ENCODE measurements at places on chromosomes 16 and 17.
A peak's percentile ranks its signal among the peaks of the same experiment; 100 is the strongest.

DNA sequence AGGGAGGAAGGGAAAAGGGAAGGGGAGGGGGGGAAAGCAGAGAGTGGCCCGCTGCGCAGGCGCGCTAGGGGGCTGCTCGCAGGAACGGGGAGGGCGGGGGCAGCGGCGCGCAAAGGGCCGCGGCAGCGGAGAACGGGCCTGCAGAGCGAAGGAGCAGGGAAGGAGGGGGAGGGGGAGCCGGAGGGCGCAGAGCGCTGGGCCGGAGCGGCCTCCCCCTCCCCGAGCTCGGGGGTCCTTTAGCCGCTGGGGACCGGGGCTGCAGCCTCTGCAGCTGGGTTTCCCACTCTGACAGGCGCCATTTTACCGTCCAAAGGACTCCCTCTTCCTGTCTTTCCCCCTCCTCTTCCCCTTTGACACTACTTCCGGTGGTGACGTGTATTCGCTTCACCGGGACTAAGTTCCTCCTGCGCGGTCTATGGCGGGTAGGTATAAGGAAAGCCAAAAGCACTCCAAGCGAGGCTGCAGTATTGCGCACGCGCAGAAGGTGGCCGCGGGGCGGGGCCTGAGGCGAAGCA lies at the start of gene CTDNEP1:
CTDNEP1 (minus strand) TSS at position 74 of the 515 bp plus-strand sequence. CDS start 438 bp downstream, outside the sequence.
- DNase-seq = peak; percentile 99

- DNase-seq = peak; percentile 73
Observed at GRCh38 chr17:1648173-1648962, 1.3 kb downstream of the RILP start.

DNA sequence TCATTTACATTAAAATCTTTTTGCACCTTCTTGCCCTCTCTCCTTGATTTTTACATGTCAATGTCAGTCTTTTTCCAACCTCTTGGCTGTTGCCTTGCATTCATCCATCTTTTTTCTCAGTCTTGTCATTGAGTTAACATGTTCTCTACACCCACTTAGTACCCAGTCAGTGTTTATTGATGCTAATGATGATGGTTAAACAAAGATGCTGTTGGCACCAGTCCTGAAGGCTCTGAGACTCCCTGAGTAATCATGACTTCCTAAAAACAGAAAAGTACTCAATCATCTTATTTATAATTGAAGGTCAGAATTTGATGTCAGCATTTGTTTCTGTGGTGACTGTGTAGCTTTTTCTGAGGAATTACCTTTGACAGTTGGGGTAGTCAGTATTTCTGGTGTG lies 104.5 kb downstream of the NLK start:
- no peak for DNase-seq

GRCh38 chr16:49809062-49809461 lies 46.9 kb downstream of the ZNF423 start:
- DNase-seq = no peak

GRCh38 chr17:80337195-80337895 lies 76.7 kb downstream of the RNF213 start:
- no peak for DNase-seq

DNA sequence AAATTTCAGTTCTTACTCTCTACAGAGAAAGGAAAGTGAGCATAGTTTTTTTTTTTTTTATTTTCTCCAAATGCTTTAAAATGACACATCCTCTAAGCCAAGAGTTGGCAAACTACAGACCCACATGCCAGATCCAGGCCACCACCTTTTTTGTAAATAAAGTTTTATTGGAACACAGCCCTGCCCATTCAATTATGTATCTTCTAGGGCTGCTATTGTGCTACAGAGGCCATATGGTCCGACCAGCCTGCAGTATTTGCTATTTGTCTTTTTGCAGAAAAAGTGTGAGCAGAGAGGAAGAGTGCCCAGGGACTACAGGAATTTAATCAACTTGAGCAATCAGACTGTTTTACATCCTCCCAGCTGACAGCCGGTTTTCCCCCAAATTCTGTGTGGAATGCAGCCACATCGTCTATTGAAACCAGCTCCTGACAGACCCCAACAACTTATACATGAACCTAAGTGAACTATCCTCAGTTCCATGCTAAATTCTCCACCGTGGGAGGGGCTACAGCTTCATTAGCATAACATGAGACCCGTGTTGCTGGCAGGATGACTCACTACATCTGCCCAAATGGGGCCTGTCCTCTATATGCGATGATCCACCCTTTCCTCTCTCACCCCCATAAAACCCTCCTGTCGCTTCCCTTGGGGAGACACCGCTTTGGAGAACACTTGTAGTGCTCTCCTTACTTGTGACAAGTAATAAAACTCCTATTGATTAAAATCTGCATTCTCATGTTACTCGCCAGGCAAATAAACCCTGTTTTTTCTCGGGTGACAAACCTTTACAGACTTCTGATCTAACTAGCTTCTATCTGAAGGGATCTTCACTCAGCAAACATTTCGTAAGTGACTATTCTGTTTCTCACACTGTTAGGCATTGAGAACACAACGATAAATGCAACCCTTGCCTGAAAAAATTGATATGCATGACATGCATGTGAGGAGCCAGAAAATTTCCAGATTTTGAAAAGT lies 149.4 kb upstream of the HS3ST3A1 start:
- no peak for DNase-seq

GRCh38 chr16:76118344-76118743 lies 158.9 kb upstream of the CNTNAP4 start:
- DNase-seq = no peak

DNA sequence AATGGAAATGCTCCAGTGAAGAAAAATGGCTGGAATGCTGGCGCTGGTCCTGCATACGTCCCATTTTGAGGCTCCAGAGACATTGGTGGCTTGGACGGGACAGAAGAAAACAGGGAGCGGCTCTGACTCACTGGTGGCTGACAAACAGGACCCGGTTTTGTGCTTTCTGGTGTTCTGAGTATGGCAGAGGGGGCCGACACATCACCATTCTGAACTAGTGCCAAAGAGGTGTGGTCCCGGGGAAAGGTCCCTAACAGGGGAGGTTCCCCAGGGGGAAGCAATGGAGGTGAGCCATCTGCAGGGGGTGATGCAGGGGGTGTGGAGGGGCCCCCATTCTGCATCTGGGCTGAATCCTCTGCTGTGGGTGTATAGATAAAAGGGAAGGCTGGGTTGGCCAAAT lies 8.3 kb downstream of the ANKRD40 start:
- DNase-seq = no peak

- DNase-seq = no peak
Observed at GRCh38 chr17:61783556-61784304, 79.6 kb downstream of the BRIP1 start.

DNA sequence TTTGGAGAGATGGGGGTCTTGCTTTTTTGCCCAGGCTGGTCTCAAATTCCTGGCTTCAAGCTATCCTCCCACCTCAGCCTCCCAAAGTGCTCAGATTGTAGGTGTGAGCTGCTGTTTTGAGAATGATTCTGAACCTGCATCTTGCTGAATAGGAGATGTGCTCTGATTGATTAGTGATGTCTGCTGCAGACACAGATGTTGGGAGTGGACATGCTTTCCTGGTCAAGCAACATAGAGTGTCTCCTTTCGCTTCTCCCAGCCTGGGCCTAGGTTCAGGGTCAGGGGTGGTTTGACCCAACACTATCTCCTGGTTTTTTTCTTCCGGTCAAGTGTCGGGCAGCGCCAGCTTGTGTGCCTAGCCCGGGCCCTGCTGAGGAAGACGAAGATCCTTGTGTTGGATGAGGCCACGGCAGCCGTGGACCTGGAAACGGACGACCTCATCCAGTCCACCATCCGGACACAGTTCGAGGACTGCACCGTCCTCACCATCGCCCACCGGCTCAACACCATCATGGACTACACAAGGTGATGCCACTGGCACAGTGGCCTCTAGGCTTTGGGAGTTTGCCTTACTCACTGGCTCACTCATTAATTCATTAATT lies 85.2 kb downstream of the ABCC6 start:
- DNase-seq = no peak

DNA sequence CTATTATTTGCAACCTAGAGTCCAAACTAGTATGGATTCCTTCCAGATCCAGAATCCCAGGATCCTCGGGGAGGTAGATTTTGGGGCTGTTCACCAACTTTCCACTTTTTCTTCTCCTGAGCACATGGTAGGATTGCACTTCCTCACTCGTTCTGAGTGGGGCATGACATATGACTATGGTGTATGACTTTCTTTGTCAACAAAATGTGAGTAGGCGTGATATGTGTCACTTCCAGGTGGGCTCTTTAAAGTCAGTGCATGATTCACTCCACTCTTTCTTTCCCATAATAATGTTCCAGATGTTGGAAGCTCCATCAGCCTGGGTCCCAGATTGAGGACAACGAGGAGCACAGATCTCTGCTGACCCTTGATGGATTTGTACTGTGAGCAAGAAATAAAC lies 21.5 kb downstream of the IRX5 start:
- DNase-seq = no peak

GRCh38 chr16:65936096-65936495 lies 430.4 kb upstream of the CDH5 start:
- no peak for DNase-seq

DNA sequence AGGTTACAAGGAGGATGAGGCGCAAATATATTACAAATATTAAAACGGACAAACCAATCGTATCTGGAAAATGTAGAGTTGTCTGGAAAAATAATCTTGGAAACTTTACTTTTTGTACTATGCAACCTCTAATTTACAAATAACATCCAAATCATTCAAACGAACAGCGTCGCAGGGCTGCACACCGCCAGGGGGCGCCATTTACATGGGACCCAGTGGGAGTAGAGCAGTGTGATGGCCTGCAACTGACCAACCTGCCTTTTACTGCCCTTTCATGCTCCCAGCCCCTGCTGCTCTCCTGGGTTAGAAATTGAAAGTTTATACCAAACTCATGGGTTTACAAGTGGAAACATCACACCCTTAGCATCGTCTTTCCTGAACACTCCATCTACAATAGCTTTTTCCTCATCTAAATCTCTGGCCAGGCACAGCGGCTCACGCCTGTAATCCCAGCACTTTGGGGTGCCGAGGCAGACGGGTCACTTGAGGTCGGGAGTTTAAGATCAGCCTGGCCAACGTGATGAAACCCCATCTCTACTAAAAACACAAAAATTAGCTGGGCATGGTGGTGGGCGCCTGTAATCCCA lies 10.0 kb downstream of the PITPNC1 start:
- peak; percentile 85 for DNase-seq

- DNase-seq = no peak
Observed at GRCh38 chr17:31564291-31564690, 172.8 kb downstream of the RAB11FIP4 start.

- peak; percentile 75 for DNase-seq
Observed at GRCh38 chr16:57341062-57341440, 17.5 kb upstream of the CCL22 start.

DNA sequence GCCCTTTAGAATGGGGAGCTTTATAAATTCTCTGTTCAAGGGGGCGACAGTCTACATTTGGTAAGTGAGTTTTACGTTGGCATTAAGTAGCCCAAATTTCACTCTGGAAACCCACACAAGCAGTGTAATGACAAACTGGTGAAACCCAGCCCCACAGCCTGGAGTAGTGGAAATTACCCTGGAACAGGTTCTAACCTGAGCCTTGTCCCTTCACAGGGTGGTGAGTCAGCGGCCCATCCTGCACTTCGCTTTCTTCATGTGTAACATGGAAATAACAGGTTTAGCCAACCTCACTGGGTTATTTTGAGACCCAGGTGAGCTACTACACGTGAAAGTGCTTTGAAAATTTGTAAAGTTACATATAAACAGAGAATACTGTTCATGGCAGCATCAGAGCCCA lies 3.5 kb upstream of the TLCD3A start:
- no peak for DNase-seq

- DNase-seq = no peak
Observed at GRCh38 chr17:75979705-75980187, 706 bp downstream of the TEN1 start.

DNA sequence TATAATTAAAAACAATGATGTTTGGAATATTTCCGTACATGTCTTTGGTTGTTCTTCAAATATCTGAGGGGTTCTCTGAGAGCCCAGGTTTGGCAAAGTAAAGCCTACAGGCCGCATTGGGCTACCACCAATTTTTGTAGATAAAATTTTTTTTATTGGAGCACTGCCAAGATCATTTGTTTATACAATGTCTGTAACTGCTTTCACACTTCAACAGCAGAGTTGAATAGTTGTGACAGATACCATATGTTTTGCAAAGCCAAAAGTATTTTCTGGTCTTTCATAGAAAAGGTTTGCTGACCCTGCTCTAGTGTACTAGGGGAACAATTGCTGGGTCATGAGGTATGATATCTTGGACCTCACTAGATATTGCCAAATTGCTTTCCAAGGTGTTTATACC lies 10.5 kb downstream of the PPM1D start:
- no peak for DNase-seq

- DNase-seq = peak; percentile 92
Observed at GRCh38 chr16:85821390-85822135, 22.1 kb downstream of the COX4I1 start.

DNA sequence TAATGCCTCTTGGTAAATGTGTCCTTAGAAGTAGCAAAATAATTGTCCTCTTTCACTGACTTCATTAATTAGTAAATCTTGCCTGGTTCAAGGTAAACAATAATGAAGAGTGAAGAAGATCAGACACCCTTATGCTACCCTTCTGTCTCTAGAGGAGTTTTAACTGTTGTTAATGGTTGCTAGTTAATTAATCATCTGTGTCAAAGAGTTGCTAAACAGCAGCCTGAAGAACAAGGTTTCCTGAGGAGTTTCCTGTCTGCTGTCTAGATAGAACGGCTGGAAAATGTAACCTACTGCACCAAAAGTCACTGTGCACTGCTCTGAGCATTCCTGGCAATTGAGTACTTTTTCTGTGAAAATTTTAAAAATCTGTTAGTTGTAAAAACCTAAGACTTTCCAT lies 131.3 kb downstream of the NLK start:
- no peak for DNase-seq

DNA sequence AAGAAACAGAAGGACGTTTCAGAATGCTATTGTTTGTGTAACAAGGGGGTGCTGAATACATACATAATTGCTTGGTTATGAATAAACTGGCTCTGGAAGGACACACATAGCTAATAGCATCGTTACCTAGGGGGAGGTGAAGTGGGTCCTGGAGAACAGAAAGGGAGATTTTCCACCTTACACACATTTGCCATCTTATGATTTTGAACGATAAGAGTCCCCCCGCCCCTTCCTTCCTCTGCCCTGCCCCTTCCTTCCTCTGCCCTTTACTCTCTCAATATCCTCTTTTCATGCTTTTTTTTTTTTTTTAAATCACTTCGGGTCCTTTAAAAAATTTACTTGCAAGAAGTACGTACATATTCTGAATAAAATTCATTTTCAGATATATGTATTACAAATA lies 902 bp upstream of the DHRS7B start:
- no peak for DNase-seq

Measured in suppressor macrophage (primary cell).